ENCODE measurements at places on chromosomes 2 and 18. TPM values are rescaled to one million over a fixed set of nuclear protein-coding genes. Genes with fewer than 3 reads are reported as not detected.

Gene KLHL41
- total RNA-seq = 0.15 TPM

Gene GALM
- 10.2 TPM for total RNA-seq

Gene CNGA3
- not detected for total RNA-seq

- no peaks in the 10 kb centered on the region for H3K27me3 ChIP-seq
- H3K36me3 ChIP-seq = no peaks in the 10 kb centered on the region
- peak overlapping the region; percentile 68 for H3K4me3 ChIP-seq
- H3K27ac ChIP-seq = peak overlapping the region; percentile 49
- peaks cover 21% of the 10 kb centered on the region for H3K4me1 ChIP-seq
Measured at GRCh38 chr2:241273210-241274020, 42.1 kb downstream of the HDLBP start.

DNA sequence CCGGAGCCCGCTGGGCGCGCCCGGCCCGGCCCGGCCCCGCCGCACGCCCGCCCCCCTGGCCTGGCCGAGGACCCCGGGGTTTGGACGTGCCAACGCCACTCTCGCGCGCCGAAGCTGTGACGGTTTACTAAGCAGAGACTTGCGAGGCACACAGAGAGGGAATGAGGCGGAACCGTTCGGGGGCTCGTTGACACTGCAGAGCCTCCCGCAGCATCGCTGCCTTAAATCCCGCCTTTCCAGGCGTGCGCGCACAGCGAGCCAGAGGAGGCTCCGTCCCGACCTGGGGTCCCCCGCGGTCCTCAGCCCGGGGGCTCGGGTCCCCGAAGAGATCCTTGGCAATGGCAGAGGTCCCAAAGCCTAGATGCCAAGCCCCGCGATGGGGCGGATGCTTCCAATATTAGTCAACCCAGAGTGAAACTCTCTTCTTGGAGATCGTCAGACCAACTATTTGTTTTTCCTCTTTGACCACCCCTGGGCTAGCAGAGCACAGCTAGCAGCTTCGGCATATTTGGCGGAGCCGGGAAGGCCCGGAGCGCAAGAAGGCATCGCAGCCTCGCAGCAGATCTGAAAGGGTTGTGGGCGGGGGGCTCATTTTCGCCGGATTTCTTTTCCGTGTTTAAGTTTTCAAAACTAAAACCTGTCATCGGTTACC lies at the start of gene ZNF385B:
Gene ZNF385B, minus strand, starts transcription at position 197 of the 652 bp plus-strand sequence.
- peak within 1 kb of the TSS; percentile 33 for H3K27ac ChIP-seq
- no peaks in the 10 kb centered on the region for H3K36me3 ChIP-seq
- no peaks in the 10 kb centered on the region for H3K27me3 ChIP-seq

DNA sequence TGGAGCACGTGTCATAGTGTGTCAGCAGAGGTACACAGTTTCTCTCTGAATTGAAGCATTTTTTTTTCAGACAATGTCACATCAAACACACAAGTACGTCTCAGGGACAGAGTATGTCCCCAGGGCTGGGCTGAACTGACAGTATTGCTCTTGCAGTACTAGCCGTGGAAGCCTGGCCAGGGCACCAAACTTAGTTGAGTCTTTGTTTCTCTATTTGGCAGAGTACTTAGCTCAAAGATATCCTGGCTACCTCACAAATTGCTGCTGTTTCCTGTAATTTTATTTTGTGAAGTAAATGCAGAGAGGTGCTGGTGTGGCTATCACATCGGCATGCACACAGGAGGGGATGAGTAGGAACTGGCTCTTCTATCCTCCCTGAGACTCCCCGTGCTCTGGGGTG lies 691.6 kb upstream of the HS6ST1 start:
- no peak overlapping the region for H3K4me3 ChIP-seq
- no peak for DNase-seq
- H3K27ac ChIP-seq = no peak overlapping the region
- no peaks in the 10 kb centered on the region for H3K4me1 ChIP-seq
- peaks cover 20% of the 10 kb centered on the region for H3K27me3 ChIP-seq

DNA sequence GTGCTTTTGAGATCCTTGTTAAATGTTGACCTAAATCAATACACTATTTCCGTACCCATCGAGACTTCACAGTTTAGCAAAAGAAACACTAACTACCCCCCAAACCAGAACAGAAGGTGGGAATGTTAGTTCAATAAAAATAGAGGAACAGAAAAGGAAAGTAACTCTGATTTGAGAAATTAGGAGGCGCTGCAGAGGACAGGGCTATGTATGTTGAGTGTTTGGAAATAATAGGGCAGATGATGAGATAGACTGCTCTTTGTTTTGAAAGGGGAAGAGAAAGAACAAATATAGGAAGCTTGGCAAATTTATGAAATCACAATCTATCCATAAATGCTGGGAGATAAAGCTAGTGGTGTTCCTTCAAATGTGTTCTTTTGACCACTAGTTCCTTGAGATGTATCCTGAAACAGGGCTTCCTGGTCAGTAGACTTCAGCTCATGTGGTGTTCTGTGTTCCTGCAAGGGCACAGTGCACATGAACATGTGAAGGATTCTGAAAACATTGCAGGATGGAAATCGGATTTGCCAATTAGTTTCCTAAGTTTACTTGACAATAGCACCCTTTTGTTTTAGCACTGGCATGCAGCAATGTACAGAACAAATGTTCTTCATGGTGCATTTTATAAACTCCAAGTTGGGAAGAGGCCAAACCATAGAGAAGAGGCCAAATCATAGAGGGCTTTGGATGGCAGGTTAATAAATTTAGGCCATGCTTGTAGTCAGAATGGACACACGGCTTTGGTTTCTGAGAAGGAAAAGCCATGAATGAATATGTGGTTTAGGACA lies 39.8 kb downstream of the RHBDD1 start:
- H3K4me3 ChIP-seq = no peak overlapping the region
- no peak for DNase-seq
- peaks cover 12% of the 10 kb centered on the region for H3K36me3 ChIP-seq
- H3K4me1 ChIP-seq = no peaks in the 10 kb centered on the region

GRCh38 chr2:236040600-236041328 lies 127.4 kb downstream of the GBX2 start:
- no peaks in the 10 kb centered on the region for H3K36me3 ChIP-seq
- no peaks in the 10 kb centered on the region for H3K4me1 ChIP-seq
- DNase-seq = no peak
- no peak overlapping the region for H3K4me3 ChIP-seq
- H3K27ac ChIP-seq = no peak overlapping the region

DNA sequence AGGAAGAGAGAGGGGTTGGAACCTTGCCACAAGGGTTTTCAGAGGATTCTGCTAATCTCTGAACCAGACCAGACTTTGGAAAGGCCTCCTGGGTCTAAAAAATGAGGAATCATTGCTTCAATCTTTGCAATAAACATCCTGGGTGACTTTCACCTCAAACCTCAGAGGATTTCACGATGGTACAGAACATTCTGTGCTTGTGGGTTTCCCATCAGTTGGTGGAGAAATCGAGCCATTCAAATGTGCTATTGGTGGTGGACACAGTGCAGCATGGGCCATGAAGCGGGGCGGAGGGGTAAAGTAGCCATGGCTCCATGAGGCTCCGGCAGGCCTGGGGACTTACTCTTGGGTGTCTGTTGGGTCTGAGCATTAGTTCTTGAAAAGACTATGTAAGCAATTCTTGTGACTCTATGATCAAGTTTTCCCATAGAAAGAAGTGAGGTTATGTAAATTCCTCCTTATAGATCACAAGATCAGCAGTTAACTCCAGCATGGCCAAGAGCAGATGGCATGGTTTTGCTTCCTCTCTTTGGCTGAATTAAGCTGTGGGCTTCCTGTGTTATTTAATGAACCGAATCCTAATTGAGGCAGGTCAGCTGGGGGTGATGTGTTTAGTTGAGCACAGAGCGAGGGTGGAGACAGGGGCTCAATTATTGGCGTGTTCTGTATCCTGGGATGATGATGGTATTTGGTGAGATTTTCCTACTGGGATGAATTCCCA lies 1.9 kb upstream of the IL1R2 start:
- no peak for DNase-seq
- no peaks in the 10 kb centered on the region for H3K36me3 ChIP-seq

DNA sequence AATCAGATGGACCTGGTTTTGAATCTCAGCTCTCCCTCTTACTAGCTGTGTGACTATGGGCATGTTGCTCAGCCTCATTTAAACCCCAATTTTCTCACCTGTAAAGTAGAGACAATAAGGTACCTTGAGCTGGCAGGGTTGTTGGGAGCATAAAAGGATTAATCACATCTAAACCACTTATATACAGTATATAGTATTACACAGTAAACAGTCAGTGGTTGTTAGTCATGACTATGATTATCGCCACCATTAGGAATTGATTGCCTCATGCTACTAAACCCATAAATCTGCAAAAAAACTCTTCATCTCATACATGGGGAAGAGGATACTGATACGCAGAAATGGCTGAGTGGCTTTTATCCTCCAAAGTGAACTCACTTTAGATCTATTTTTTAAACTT lies 65.8 kb downstream of the INO80D start:
- no peak for DNase-seq
- no peaks in the 10 kb centered on the region for H3K4me1 ChIP-seq
- no peak overlapping the region for H3K4me3 ChIP-seq
- H3K27me3 ChIP-seq = no peaks in the 10 kb centered on the region
- H3K27ac ChIP-seq = no peak overlapping the region
- H3K36me3 ChIP-seq = peaks cover 8% of the 10 kb centered on the region

GRCh38 chr18:24027156-24027827 lies 12.7 kb downstream of the TTC39C start:
- H3K36me3 ChIP-seq = no peaks in the 10 kb centered on the region
- peaks cover 23% of the 10 kb centered on the region for H3K4me1 ChIP-seq
- DNase-seq = no peak
- no peak overlapping the region for H3K27ac ChIP-seq
- H3K4me3 ChIP-seq = no peak overlapping the region
